ENCODE measurements at places on chromosomes 12 and 14.

DNA sequence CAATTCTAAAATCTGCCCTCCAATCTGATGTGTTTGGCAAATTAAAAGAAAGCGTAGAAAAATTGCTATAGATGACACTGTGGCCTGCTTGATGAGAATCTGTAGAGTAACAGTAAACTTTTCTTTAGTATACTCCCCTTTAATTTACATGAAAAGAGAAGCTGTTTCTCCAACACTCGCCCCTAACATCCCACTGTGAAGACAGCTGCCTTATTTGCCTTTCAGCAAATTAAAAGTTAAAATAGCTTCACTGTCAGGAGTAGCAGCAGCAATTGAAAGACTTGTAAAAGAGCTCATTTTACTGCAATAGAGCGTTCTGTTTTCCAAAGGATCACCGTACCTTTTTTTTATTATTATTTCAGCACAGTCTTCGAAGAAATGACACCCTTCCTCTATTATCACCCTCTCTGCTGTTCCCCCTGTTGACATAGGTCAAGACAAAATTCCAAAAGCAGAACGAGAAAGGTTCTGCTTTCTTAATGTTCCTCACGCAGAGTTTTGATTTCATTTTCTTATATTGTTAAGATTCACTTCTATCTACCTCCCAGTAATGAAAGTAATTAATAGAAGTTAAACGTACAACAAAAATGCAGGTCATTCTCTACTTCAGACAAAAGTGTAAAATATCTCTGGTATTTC, 153.5 kb upstream of the USP15 start:
- no peak for DNase-seq

DNA sequence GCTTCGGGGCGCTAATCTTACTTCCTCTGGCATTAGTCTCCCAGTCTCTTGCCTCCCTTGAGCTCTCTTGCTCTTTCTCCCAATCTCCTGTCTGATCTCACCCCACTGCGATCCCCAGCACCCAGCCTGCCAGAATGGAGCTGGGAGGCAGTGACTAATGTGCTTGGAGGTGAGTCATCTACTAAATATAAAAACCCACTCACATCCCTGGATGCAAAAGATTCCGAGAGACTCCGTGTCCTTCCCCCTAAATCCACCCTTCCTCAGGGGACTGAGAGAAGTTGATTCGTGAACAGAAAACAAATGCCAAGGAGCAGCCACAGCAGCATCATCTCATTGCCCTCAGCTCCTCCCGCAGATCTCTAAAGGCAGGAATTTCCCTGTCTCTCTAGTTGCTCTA, 45.7 kb upstream of the KCNA5 start:
- DNase-seq, result no peak

DNA sequence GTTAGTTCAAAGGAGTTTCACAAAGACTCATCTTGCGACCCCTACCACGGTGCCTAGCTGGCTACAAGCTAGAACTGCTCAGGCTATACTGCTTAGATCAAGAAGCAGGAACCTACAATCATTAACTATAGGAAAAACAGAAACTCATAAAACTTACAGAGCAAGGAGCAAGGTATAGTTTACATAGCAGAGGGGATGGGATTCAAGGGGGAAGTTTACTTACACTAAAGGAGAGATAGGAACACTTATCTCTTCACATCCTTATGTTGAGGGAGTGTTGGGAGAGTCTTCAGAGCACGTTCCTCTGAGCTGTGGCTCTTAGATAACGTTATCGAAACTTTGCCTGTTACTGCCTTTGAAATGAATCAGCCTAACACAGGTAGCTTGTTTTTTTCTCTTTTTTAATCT, 58.1 kb downstream of the FSCB start:
- DNase-seq, result no peak

- no peak for DNase-seq
Measured at GRCh38 chr12:109760031-109760929, 46.7 kb downstream of the FAM222A start.

- no peak for DNase-seq
Measured at GRCh38 chr14:52220924-52221811, 46.3 kb upstream of the PTGDR start.

GRCh38 chr14:62066304-62066703, 304.1 kb downstream of the SNAPC1 start:
- no peak for DNase-seq

DNA sequence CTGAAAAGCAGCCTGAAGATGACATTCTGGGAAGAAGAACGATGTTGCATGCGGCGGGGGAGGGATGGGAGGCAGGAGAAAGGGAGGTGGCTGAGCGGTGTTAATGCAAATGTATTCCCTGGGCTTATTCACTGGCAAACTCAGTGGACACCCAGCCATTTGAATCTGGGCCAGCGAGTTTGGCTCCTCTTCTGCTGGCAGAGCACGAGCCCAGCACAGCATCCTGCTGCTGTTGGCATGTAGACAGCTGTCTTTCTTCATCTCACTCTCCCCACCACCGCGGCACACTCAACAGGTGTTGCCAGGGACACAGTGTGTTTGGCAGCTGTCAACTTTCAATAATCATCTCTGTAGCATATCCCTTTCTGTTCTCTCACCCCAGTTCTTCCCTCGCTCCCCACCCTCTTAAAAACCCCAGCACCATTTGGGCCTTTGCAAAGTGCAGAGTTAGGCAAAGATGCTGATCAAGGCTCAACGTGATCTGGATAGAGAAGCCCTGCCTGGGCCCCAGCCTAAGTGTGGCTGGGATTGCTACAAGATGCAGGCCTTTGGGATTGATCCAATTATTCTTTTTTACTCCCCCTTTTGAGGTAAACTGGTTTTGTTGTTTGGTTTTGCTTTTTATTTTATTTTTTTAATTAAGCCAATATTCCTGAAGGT, 131.9 kb downstream of the EXOC5 start:
- peak; percentile 17 for DNase-seq

GRCh38 chr12:88035907-88036289, 6.7 kb upstream of the C12orf50 start:
- no peak for DNase-seq

- peak; percentile 37 for DNase-seq
Measured at GRCh38 chr14:104130974-104131651, 7.3 kb upstream of the KIF26A start.

- peak; percentile 18 for DNase-seq
Measured at GRCh38 chr12:50402264-50403000, 1.7 kb downstream of the LARP4 start.

GRCh38 chr12:1807087-1807860, 13.1 kb upstream of the LRTM2 start:
- no peak for DNase-seq

- DNase-seq, result no peak
Measured at GRCh38 chr14:92945544-92945943, 22.6 kb downstream of the CHGA start.

DNA sequence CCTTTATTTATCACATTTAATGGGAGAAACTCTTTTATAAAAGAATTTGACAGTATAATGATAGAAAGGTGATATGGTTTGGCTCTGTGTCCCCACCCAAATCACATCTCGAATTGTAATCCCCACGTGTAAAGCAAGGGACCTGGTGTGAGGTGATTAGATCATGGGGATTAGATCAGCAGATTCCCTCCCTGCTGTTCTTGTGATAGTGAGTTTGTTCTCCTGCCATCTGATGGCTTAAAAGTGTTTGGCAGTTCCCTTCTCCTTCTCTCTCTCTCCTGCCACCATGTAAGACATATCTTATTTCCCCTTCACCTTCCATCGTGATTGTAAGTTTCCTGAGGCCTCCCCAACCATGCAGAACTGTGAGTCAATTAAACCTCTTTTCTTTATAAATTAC, 1110.3 kb downstream of the FLRT2 start:
- no peak for DNase-seq

- no peak for DNase-seq
Measured at GRCh38 chr12:52229836-52230343, 3.2 kb upstream of the KRT7 start.

DNA sequence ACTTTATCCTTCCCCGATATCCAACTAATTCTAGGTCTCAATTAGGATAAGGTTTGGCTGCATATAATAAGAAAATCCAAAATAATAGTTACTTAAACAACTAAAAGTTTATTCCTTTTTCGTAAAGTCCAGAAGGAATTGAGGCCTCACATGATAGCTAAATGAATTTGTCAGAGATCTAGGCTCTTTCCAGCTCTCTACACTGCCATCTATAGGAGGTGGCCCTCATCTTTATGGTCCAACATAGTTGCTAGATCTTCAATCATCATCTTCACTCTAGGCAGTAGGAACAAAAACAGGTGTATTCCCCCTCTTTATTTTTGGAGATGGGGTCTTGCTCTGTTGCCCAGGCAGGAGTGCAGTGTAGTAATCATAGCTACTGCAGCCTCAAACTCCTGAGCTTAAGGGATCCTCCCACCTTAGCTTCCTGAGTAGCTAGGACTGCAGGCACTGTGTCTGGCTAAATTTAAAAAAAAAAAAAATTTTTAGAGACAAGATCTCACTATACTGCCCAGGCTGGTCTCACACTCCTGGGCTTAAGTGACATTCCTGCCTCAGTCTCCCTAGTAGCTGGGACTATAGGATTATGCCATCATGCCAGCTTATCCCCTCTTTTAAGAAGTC, 46.5 kb upstream of the SAV1 start:
- peak; percentile 77 for DNase-seq

- no peak for DNase-seq
Measured at GRCh38 chr12:66978802-66979201, 290.4 kb upstream of the CAND1 start.

DNA sequence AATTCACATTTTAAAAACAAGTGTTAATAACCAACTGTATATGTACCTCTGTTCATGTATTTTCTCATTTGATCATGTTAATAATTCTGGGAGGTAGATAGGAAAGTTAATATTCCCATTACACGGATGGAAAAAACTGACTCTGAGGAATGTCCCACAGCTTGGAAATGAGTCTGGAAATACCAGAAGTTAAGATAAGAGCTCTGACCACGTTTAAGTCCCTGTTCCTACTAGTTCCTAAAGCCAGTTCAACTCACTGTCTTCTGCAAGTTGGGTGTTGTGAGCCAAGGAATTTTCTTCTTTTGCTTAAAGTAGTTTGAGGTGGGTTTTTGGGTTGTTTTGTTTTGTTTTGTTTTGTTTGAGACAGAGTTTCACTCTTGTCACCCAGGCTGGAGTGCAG, 104.5 kb downstream of the TMEM30B start:
- no peak for DNase-seq

DNA sequence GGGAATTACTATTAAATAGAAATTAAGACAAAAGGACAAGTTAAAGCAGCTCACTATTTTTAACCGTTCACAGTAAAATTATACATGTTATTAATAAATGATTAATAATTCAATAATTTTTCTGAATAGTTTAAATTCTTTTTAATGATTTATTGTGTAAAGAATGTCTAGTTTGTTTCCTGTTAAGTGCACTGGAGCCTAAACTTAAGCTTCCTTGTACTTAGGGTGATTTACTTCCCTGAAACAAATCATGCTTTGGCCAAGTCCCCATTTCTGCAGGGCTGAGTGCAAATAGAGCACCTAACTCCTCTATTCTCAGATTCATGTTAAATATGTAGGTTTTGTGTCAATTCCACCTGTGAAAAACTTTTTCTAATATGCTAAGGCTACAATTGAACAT, 188.9 kb upstream of the PDZRN4 start:
- no peak for DNase-seq

DNA sequence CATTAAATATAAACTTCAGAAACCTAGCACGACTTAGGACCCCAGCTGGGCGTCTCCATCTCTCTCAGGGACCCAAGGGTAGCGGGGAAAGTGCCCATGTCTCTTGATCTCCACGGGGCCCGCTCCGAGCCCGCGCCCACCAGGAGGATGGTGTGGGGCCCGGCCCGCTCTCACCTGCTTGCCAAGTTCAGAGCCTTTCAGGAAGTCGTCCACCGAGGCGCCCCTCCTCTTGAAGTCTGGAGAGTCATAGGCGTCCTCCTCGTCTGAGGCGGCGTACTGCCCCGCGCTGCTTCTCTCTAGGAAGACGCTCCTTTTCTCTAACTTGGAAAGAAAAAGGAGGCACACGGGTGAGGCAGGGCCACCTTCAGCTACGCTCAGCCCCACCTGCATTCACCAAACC, 96.9 kb downstream of the PIWIL1 start:
- DNase-seq, result no peak

GRCh38 chr12:53463802-53464560, 12.1 kb downstream of the PCBP2 start:
- no peak for DNase-seq

- DNase-seq, result no peak
Measured at GRCh38 chr14:92411941-92412340, 89.0 kb downstream of the SLC24A4 start.

GRCh38 chr14:19902409-19902808, 18.0 kb upstream of the OR4K5 start:
- no peak for DNase-seq

GRCh38 chr14:61128382-61129167, 147.5 kb downstream of the SLC38A6 start:
- no peak for DNase-seq

GRCh38 chr14:22505697-22506377, 83.2 kb downstream of the DAD1 start:
- no peak for DNase-seq

DNA sequence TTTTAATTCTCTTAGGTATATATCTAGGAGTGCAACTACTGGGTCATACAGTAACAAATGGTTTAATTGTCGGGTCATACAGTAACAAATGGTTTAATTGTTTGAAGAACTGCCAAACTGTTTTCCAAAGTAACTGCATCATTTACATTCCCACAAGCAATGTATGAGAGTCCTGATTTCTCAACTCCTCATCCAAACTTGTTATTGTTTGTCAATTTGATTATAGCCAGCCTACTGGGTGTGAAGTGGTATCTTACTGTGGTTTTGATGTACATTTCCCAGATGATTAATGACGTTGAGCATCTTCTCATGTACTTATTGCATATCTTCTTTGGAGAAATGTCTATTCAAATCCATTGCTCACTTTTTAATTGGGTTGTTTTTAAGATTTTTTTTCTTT, 67.6 kb upstream of the CFL2 start:
- no peak for DNase-seq

DNA sequence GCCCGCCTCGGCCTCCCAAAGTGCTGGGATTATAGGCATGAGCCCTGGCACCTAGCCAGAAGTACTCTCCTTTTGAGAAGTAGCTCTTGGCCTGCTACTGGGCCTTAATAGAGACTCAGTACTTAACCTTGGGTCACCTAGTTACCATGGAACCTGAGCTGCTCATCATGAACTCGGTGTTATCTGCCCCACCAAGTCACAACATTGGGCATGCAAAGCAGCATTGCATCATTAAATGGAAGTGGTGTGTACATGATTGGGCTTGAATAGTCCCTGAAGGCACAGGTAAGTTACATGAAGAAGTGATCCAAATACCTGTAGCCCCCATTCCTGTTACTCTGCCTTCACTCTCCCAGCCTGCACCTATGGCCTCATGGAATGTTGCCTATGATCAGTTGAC, 18.0 kb upstream of the ATF7 start:
- no peak for DNase-seq
